ENCODE measurements at places on chromosomes 4 and X.

- no peak for DNase-seq
These were observed 6.9 kb downstream of the ZDHHC9 start for GRCh38 chrX:129836827-129837226.

- no peak for DNase-seq
These were observed 5.5 kb downstream of the DDX60L start for GRCh38 chr4:168474660-168475320.

- no peak for DNase-seq
These were observed 350.1 kb downstream of the C4orf33 start for GRCh38 chr4:129446074-129446473.

- DNase-seq = no peak
These were observed 1064.7 kb upstream of the GRIA3 start for GRCh38 chrX:122119361-122119760.

- no peak for DNase-seq
These were observed 19.3 kb upstream of the UVSSA start for GRCh38 chr4:1327526-1328266.

- no peak for DNase-seq
These were observed 49.9 kb upstream of the HELT start for GRCh38 chr4:184968366-184968765.

- no peak for DNase-seq
These were observed 18.6 kb downstream of the MAP3K15 start for GRCh38 chrX:19496711-19497110.

DNA sequence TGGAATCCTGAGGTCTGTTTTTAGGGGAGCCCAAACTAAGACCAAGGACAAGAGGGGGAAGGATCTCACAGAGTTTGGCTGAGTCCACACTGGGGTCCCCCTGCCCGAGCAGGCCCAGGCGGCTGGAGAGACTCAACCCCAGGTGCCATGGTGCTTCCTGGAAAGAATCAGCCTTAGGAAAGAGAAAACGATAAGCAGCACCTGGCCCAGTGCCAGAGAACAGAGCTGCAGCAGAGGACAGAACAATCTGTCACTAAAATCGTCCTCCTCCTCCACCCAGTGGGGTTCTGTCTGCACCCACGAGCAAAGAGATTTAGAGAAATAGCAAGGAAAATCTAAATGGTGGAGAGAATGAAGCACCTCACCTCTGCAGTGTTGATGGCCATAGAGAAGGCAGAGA is 470.5 kb downstream of the BCOR start:
- no peak for DNase-seq

DNA sequence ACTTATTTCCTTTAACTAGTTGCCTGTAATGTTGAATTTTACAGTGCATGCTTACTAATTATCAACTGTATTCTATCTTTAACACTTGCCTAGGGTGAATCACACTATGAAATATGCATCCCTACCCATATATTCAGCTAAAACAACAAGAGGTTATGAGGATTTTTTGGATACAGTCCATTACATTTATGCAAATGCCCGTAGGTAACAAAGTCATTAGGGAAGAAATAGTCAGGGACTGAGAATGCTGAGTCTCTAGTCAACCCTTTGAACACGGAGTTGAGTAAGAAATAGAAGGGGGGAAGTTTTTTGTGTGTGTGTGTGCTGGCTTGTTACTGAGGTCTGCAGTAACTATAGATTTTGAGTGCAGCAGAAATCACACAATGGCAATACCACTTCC is 26.1 kb upstream of the CBLL2 start:
- no peak for DNase-seq

- DNase-seq = no peak
These were observed 116.4 kb upstream of the PUDP start for GRCh38 chrX:7264399-7264798.

DNA sequence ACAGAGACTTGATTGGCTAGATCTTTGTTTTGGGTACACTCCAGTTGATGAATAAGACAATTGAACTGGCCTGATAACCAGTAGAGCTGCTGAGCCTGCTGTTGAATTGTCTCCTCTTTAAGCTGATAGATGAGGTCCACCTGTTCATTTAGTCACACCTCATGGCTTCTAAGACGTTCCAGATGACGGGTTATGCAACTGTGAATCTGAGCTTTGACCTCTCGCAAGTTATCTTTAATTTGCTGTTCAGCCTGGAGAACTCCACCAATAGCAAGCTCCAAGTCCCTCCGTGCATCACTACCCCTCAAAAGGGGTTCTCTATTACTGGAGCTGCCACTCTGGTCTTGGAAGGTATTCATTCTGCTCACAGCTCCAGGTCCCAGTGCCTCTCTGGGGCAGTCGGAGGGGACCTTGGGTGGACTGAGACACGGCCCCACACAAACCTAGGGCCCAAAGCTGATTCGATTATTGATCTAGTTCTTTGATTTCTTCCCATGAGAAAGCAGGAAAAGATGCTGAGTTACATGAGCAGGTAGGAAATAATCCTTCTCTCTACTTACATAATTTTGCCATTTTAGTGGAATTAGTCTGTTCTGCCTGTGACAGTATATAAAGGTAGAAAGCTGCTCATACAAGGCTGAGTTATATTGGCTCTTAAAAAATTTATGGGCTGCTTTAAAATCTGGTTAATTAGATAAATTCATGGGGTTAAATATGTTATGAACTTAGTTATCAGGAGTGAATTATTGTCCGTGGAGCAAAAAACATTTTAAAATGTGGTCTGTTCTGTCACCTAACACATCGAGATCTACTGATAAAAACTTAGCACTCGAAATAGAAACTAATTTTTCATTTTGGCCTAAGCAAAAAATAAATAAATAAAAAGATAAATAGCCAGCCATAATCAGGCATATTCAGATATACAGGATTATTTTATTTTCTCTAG is 6.8 kb downstream of the MMAA start:
- no peak for DNase-seq

GRCh38 chr4:137370206-137370633 is 162.1 kb downstream of the PCDH18 start:
- DNase-seq = no peak

DNA sequence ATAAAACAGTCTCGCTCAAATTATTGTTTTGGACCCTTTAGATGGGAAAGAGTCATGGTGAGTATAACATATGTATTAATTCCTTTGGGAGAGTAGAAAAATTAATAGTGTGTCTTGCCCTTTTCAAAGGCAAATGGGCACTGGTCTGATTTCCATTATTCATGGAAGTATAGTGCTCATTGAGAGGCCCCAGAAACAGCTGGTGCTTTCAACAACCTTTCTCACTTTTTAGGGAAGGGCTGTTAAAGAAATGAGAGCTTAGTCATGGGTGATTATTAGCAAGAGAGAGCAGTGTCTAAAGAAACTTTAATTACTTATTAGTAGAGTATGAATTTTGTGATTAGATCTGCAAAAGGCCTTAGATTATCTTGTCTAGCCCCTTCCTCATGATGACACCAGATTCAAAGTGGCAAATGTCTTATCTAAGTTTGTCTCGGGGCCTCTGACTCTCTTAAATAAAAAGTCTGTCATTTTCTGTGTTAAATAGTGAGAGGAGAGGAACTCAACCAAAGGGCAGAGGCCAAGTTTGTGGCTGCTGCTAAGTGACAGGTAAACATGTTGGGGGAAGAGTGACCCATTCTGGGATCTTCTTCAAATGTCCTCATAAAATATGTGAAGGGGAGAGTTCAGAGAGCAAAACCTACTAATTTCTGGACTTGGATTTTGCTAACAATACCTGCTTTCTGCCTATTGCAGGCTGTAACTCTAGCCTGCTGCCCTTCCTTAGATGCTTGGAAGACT is 110.6 kb downstream of the REPS2 start:
- no peak for DNase-seq

DNA sequence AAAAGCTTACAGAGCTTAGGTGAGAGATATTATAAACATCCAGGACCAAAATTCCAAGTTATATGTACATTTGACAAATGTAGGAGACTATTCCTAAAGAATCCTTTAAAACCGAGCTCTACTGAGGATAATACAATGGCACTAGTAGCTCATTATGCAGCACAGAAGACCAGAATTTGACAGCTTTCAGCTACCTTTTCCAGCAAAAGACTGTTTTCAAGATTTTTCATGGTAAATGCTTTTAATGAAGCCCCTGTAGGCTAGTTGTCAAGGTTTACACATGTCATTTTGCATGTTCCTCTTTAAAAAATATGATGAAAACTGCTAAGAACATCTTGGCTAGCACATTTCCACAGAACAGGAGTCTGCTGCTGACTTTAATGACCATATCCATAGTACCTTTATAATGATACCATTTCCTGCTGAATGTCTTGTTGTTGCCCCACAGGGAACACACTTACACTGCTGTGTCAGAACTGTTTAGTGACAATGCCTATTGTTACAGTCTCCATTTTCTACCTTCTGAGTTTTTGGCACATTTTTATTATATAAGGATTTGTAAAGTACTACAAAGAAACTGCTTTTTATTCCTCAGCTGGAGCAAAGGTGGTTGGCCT is 1382.3 kb downstream of the RAPGEF2 start:
- DNase-seq = no peak

DNA sequence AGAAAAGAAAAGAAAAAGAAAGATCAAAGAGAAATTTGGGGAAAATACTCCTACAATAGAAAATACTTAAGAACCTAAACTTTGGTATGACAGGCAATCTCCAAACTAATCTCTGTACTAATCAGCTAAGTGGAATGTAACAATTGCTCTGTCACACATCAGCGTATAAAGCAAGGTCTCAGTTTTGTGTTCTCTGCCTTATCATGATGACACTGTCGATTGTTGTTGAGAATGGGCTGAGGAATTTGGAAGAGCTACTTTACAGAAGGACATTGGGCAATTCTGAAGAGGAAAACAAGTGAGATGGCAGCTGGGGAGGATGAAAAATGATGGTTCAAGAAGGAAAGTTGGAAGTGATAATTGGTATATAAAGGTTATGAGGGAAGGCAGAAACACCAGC is 486.0 kb upstream of the HTR2C start:
- no peak for DNase-seq

DNA sequence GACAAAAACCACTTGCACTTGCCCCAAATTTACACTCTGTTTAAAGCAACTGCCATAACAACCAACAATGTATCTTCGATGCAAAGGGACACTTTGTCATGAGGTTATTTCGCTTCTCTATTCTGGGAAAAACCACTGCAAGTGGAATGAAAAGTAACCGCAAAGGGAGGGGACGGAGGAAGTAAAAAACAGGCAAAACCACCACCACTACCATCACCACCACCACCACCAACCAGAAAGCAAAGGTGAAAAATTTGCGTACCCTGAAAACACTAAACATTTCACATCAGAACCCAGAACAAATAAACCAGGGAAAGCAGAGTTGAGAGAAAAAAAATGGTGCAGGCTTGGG is 1.2 kb upstream of the N4BP2 start:
- no peak for DNase-seq

DNA sequence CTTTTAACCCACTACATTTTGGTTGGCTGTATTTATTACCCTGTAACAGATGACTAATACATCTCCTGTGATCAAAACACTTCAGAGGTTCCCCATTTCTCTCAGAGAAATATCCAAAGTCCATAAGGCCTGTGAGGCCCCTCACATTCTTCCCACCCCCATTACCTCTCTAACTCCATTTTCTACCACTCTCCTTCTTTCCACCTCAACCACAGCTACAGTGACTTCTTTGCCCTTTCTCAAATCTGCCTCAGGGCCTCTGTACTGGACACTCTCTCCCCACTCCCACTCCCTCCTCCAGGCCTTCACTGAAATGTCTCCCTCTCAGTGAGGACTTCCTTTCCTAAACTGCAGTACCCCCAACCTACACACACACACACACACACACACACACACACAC is 8.4 kb upstream of the TMEM144 start:
- DNase-seq = no peak

- no peak for DNase-seq
These were observed 1.9 kb upstream of the EXOC1L start for GRCh38 chr4:55817691-55818090.

- no peak for DNase-seq
These were observed 182.9 kb downstream of the RELL1 start for GRCh38 chr4:37503261-37503660.

- no peak for DNase-seq
These were observed 183.4 kb upstream of the ATOH1 start for GRCh38 chr4:93645120-93645519.

DNA sequence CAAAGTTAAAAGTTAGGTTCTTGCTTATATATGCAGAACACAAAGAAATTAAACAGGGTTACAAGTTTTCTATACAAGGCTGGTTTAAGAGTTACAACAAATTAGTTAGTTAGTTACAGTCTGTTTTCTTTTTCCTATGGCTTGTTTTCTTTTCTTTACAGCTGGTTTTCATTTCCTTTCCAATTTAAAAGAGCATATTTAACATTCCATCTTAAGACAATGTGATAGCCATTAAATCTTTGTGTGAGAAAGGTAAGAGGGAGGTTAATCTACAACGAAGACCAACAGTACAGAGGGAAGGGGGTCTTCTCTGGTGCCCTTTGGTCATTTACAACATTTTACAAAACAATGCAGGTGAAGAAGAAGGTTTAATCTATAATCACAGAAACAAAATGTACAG is 290.6 kb downstream of the ZNF674 start:
- no peak for DNase-seq

- DNase-seq = no peak
These were observed 323.6 kb downstream of the NR3C2 start for GRCh38 chr4:148118633-148119032.

- peak; percentile 28 for DNase-seq
These were observed 9.4 kb downstream of the UVSSA start for GRCh38 chr4:1356181-1356998.

DNA sequence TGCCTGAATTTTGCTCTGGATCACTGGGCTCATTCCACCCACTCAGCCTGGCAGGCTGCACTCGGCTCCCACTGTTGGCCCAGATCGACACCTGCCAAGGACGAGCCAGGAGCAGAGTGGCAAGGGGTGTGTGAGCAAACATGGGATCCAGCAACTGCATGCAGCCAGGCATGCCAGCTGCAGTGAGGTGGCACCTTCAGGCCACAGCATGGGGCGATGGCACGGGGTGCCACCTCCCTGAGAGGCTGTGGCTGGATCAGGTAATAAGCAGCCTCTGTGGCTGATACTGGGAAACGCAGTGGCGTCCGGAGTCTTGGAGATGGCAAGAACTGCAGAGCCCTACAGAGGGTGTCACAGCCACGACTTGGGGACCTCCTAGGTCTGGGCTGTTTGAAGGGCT is 244.5 kb upstream of the FSTL5 start:
- DNase-seq = no peak

GRCh38 chr4:17567271-17567670 is 9.7 kb upstream of the LAP3 start:
- no peak for DNase-seq

DNA sequence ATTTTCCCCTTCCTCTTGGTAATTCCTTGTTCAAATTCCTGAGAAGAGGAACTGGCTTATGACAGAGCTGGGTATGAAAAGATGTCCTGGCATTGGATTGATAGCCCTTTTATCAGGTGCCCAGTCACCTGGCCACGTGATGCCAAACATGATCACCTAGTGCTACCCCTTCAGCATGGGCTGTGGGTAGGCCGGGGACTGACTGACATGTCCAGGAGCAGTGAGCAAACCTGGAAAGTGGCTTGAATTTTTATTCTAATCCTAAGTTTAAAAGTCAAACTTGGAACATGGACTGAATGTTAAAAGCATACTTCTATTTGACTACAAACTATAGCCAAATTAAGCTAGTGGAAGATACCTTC is 99.7 kb upstream of the CXCL13 start:
- DNase-seq = no peak
